ENCODE measurements at places on chromosomes 7 and 10.

DNA sequence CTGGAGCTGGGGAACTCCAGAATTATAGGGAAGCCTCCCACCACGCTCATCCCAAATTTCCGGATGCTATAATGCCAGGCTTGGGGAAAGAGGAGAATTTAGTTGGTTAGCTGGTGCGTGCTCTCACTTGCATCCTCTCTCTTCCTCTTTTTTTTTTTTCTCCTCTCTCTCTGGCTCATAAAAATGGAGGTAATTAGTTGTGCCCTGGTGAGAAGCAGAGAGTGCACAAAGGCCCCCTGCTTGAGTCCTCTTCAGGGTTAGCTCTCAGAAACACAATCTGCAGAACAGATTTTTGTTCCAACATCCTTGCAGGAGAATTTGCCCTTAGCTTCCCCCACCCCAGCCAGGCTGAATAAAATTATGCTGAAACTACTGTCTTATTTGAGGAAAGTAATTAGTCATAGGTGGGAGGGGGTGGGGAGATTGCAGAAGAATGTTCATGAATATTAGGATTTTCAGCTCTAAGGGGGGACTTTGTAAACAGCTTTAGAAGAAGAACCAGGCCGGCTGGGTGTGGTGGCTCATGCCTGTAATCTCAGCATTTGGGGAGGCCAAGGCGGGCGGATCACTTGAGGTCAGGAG is 7.6 kb downstream of the SERPINE1 start:
- no peak for DNase-seq

DNA sequence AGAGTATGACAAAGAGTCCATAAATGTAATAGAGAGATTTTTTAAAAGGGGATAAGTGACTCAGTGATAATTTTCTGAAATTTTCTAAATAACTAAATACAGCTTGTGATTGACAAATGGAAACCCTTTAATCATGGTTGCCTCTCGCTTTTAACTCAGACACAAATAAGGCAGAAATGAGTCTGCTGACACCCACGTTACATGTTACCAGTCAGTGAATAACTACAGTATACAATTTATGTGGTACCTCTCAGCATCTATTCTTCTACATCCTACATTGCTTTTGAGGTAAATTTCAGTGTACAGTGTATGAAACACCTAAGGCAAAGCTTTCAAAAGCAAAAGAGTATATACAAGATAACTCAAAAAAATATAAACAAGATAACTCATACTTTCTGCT is 4.2 kb downstream of the NSUN6 start:
- DNase-seq, result no peak

- no peak for DNase-seq
Measured at GRCh38 chr7:140230861-140231770, 54.3 kb upstream of the KDM7A start.

GRCh38 chr10:97573672-97574071 is 1.1 kb downstream of the ANKRD2 start:
- no peak for DNase-seq

DNA sequence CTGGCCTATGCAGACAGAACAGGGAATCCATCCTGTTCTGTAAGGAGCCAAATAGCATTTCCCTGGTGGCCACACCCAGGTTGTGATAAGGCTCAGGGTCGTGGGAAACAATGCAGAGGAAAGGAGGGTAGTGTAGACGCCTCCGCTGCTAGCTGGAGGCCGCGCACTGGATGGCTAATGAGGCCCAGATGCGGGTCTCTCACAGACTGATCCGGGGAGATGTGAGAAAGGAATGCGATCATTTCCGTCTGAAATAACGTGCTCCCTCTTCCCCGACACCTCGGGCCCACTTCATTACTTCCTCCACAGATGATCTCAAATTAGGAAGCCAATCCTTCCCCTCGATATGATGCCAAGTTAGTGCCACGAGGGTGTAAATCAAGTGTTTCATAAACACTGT is 203.3 kb downstream of the TAX1BP1 start:
- DNase-seq, result no peak

DNA sequence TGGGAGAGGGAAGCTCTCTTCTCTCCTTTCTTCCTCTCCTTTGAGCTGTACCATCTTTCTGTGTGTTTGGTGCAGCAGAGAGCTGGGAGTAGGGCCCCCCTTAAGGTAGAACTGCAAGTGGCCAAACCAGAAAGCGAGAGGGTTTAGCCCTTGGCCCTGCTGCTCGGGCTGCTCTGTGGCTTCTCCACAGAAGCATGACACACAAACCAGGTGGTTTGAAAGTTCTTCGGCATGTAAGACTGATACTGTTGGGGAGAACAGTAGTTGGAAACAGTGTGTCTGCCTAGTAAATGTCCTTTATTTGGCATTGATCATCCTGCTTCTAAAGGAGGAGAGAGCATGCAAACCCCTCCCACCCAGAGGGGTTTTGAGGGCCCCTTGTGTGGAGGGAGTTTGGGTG is 277.8 kb downstream of the CELF2 start:
- DNase-seq, result no peak

DNA sequence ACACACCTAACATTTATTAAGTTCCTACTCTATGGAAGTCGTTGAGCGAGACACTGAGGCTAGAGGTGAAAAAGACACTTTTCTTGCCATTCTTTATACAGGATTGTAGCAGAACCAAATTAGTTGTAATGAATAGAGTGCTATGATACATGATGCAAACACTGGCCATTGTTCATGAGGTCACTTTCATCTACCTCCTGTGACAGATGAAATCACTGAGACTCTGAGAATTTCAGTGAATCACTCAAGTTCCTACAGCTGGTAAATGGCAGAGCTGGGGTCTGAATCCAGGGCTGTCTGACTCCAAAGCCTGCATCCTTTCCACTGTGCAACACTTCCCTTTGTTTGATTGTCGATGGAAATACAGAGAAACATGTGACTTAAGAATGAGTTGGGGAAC is 657.6 kb downstream of the LRMDA start:
- no peak for DNase-seq

- no peak for DNase-seq
Measured at GRCh38 chr7:156608173-156608478, 32.4 kb upstream of the RNF32 start.

DNA sequence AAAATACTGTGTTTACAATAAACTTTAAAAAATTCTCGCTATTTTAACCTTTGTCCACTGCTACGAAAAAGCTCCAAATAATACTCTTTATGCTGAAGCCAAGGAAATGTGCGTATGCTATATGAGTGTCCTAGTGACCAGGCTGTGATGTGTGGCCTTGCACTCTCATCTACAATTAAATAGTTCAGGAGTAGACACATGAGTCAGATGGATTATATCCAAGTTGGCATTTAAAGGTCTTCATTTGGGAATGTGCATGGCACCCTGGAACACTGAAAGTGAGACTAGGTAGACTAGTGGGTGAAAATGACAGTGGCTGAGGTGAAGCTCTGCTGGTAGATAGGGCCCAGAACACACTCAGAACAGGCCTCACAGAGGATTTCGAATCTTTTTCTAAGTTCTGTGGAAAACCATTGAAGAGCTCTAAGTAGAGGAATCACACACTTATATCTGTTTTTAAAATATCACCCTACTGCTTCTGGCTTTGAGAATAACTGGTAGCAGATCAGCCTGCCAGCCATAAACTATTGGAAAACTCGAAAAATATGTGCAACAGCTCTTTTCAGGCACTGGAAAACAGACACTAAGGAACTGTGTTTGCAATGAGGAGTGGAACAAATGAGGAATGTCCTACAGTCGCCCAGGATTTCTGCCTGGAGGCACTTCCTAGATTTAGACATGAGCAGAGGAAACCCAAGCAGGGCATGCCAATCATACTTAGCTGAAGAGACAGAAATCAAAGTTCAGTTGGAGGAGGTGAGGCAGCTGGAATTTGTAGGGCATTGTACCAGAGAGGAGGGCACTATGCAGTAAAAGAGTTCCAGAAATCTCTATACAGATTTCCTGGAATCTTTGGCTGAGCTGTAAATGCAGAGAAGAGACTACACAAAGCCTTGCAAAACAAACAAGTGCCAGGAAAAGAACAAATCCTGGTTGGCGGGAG is 603.8 kb upstream of the LRRTM3 start:
- DNase-seq, result no peak

- DNase-seq, result no peak
Measured at GRCh38 chr7:114645451-114645850, 230.8 kb downstream of the FOXP2 start.

DNA sequence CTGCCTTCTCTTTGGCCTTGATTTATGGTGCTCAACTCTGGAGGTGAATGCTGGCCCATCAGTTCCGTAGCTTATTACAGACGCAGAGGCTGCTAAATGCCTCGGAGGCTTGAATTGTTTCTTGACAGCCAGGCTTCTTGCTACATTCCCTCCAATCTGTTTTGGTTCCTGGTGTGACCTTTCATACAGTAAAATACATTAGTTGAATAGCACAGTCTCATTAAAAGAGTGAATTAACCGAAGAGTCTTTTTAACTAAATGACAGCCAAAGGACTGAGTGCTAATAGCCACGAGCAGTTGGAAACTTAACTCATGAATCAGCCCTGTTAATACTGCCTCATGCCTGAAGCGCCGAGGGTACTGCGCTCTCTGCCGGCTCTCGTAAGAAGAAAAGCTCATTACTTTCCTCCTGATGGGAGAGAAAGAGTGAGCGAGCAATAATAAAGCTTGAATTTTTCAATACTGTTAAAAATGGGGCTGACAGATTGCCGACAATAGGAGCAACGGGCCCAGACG is 236.4 kb upstream of the GPR26 start:
- no peak for DNase-seq

DNA sequence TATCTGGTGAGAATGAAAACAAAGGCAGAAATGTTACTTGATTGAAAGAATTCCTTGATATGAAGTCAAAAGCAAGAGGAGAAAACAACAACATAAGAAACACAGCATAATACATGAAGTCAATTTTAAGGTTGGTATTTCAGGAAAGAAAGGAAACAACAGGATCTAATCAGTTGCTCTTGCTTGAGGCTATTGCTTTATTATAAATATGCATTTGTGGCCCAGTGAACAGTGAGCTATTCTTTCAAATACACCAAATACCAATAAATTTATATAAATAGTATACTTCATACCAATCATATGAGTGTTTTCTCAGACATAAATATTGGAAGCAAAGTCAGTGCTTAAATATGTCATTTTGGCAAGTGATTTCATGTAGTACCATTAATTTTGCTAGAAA is 806.6 kb downstream of the NXPH1 start:
- DNase-seq, result no peak

- DNase-seq, result no peak
Measured at GRCh38 chr10:71434760-71435394, 38.2 kb downstream of the CDH23 start.

DNA sequence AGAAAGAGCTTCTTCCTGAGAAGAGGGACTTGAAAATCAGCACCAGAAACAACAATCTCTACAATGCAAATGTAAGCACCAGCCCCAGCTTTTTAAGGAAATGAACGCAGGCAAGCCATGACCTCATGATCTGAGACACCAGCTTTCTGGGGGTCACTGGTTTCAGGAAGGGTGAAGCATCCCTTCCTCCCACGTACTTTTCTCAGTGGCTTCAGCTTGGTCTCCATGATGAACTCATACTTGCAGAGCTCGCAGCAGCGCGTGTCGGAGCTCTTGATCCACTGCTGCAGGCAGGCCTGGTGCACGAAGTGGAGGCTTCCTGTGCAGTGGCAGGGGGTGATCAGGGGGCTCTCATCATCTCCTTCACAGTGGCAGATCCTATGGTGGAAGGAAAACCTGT is 87.0 kb downstream of the ALOX5 start:
- DNase-seq, result no peak

DNA sequence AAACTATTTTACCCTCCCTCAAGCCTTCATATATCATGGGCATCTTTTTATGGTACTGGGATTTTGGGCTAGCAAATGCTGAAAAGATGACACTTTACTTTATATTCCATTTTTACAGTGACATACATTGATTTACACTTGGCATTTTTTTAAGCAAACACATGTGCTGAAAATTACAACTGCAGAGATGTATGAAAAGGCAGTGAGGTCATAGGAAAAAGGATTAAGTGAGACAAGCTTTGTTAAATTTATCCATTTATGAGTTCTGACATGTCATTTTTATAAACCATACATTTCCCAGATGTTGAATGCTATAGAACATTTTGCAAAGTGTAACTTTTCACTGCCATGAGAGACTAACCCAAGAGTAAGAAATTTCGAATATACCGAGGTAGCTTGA is 68.8 kb upstream of the RSU1 start:
- DNase-seq, result no peak

GRCh38 chr10:103396789-103397087 is 312 bp downstream of the PDCD11 start:
- DNase-seq, result no peak

- DNase-seq, result no peak
Measured at GRCh38 chr10:45452268-45452667, 78.3 kb downstream of the ALOX5 start.

DNA sequence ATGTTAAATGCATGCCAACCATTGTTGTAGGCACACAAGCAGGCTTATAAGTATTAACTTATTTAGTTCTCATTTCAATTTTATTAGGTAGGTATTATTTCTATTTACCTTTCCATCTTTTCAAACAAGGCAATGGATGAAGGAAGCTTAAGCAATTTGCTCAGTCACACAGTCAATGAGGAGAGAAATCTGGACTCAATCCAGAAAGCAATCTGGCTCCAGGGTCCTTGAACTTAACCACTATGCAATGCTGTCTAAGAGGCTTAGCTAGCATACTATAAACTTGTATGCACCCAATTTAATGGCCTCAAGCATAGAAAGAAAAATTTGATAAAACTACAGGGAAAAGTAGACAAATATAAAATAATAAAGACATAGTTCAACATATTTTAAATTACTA is 88.6 kb downstream of the VWDE start:
- DNase-seq, result no peak

- DNase-seq, result no peak
Measured at GRCh38 chr10:23055424-23056185, 39.8 kb upstream of the MSRB2 start.

GRCh38 chr10:1009071-1009494 is 16.6 kb downstream of the IDI2 start:
- DNase-seq, result no peak

DNA sequence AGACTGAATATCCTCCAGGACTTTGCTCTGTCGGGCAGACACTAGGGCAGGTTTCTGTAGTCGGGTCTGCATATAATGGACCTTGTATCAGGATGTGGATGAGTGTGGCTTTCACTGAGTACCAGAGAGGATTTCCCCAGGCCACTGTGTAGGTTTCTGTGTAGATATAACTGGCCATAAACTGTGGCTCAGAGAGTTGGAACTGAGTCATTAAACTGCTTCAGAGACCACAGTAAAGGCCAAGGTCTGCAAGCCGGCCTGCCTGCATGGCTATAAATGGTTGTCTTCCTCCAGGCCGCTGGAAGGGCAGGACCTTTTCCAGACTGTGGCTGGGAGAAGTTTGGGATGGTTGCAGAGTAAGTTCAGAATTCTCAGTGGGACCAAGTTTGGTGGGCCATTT is 16.9 kb downstream of the ZNF92 start:
- no peak for DNase-seq

- no peak for DNase-seq
Measured at GRCh38 chr7:100348805-100349204, 9.1 kb upstream of the PILRB start.

GRCh38 chr7:29563590-29564495 is at the start of gene PRR15:
Gene PRR15, plus strand, starts transcription at chr7:29563835. Its CDS starts 2,495 bp downstream, at chr7:29566330.
- DNase-seq, result no peak

Data from stimulated activated CD8-positive, alpha-beta memory T cell treated with anti-CD3 and anti-CD28 coated beads, Interleukin-2, amount 100 ng/mL, for 1 hour (primary cell).